ENCODE measurements at places on chromosomes 6 and 20.

GRCh38 chr20:19375801-19376200 is 163.4 kb downstream of the SLC24A3 start:
- H3K4me1 ChIP-seq, result no peaks in the 10 kb centered on the region
- no peak for DNase-seq
- H3K27me3 ChIP-seq, result no peaks in the 10 kb centered on the region

GRCh38 chr6:161634916-161635315 is 361.1 kb upstream of the AGPAT4 start:
- H3K4me3 ChIP-seq, result no peak overlapping the region
- no peaks in the 10 kb centered on the region for H3K27me3 ChIP-seq
- no peaks in the 10 kb centered on the region for H3K4me1 ChIP-seq
- no peak overlapping the region for H3K27ac ChIP-seq
- DNase-seq, result no peak
- no peaks in the 10 kb centered on the region for H3K36me3 ChIP-seq

- H3K4me1 ChIP-seq, result peaks cover 24% of the 10 kb centered on the region
- H3K27ac ChIP-seq, result no peak overlapping the region
- H3K4me3 ChIP-seq, result no peak overlapping the region
- DNase-seq, result no peak
- no peaks in the 10 kb centered on the region for H3K27me3 ChIP-seq
Measured at GRCh38 chr20:9354579-9354978, 159.8 kb upstream of the LAMP5 start.

- H3K4me3 ChIP-seq, result no peak overlapping the region
- no peak for DNase-seq
- no peaks in the 10 kb centered on the region for H3K36me3 ChIP-seq
Measured at GRCh38 chr6:145842693-145843546, 28.3 kb upstream of the FBXO30 start.

- H3K4me1 ChIP-seq, result peaks cover 12% of the 10 kb centered on the region
- no peak overlapping the region for H3K27ac ChIP-seq
- H3K4me3 ChIP-seq, result no peak overlapping the region
- H3K27me3 ChIP-seq, result no peaks in the 10 kb centered on the region
- H3K36me3 ChIP-seq, result peaks cover 30% of the 10 kb centered on the region
Measured at GRCh38 chr6:37303891-37304503, 46.1 kb upstream of the TMEM217 start.

- H3K4me3 ChIP-seq, result no peak overlapping the region
- peaks cover 8% of the 10 kb centered on the region for H3K4me1 ChIP-seq
Measured at GRCh38 chr20:37503256-37503927, 17.7 kb upstream of the NNAT start.

GRCh38 chr20:17043323-17043722 is 183.5 kb upstream of the PCSK2 start:
- H3K36me3 ChIP-seq, result no peaks in the 10 kb centered on the region
- no peak for DNase-seq
- H3K4me1 ChIP-seq, result no peaks in the 10 kb centered on the region
- no peaks in the 10 kb centered on the region for H3K27me3 ChIP-seq
- H3K4me3 ChIP-seq, result no peak overlapping the region
- no peak overlapping the region for H3K27ac ChIP-seq

- no peaks in the 10 kb centered on the region for H3K27me3 ChIP-seq
- H3K4me3 ChIP-seq, result no peak overlapping the region
- H3K36me3 ChIP-seq, result no peaks in the 10 kb centered on the region
- no peaks in the 10 kb centered on the region for H3K4me1 ChIP-seq
- DNase-seq, result no peak
Measured at GRCh38 chr20:61042506-61043385, 209.3 kb upstream of the CDH4 start.

DNA sequence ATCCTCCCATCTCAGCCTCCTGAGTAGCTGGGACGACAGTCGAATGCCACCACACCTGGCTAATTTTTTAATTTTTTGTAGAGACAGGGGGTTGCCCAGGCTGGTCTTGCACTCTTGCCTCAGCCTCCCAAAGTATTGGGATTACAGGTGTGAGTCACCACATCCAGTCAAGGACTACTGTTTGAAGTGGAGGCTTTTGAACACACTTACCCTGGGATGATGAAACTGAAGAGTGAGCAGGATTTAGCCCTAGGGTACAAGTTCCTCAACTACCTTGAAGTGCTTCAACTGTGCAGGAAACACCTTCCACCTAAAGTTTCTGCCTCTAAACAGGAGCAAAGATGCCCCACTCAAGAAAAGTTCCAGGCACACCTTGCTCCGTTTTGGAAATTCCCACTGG is 15.7 kb upstream of the PARD6B start:
- DNase-seq, result no peak
- H3K36me3 ChIP-seq, result no peaks in the 10 kb centered on the region
- no peak overlapping the region for H3K4me3 ChIP-seq
- no peaks in the 10 kb centered on the region for H3K27me3 ChIP-seq
- H3K4me1 ChIP-seq, result no peaks in the 10 kb centered on the region
- H3K27ac ChIP-seq, result no peak overlapping the region

GRCh38 chr6:135202836-135203235 is 21.7 kb downstream of the MYB start:
- H3K27ac ChIP-seq, result no peak overlapping the region
- no peaks in the 10 kb centered on the region for H3K4me1 ChIP-seq
- H3K36me3 ChIP-seq, result no peaks in the 10 kb centered on the region
- no peak for DNase-seq
- H3K4me3 ChIP-seq, result no peak overlapping the region

DNA sequence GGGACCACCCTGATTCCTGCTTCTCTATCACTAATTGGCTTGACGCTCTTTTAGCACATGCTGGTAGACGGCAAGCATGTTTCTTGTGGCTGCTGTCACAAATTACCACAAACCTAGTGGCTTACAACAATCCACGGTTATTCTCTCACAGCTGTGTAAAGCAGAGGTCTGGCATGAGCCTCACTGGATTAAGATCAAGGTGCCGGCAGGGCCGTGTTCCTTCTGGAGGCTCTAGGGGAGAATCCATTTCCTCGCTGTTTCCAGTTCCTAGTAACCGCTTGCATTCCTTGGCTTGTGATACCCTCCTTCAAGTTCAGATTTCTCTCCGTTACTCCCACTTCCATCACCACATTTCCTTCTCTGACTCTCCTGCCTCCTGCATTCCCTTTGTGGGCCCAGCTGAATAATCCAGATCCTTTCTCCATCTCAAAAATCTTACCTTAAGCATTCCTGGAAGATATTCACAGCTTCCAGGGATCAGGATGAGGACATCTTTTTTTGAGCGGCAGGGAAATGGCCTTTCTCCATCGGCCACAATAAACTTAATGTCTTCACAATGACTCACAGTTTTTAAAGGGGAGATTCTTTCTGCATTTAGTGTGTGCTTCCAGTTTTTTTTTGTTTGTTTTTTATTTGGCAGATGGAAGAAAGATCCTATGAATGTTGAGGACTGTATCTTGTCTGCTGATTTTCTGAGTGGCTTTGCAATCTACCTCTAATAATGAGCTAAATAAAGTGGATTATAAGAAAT is 39.9 kb downstream of the BMP6 start:
- H3K4me3 ChIP-seq, result no peak overlapping the region
- no peaks in the 10 kb centered on the region for H3K36me3 ChIP-seq
- peaks cover 2% of the 10 kb centered on the region for H3K4me1 ChIP-seq
- H3K27me3 ChIP-seq, result no peaks in the 10 kb centered on the region
- DNase-seq, result no peak

DNA sequence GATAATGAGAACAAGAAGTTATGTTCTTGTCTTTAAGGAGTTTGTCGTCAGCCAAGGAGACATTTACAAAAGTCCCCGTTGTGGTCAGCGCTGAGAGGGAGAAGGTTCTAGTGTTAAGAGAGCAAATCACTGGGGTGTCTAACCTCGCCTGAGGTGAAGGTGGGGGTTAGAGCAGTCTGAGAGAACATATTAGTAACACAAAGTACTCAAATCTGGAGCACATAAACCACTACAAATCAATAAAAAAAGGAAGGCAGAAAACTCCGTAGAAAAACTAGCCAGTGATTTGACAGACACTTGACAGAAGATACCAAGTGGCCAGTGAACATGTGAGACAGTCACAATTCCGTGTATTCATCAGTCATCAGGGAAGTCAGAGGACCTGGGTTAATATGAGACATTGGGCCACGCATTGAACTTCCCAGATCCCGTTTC is 45.4 kb downstream of the CDS2 start:
- H3K27me3 ChIP-seq, result no peaks in the 10 kb centered on the region
- H3K27ac ChIP-seq, result peak overlapping the region; percentile 80
- peaks cover 85% of the 10 kb centered on the region for H3K4me1 ChIP-seq
- no peak overlapping the region for H3K4me3 ChIP-seq

GRCh38 chr6:146526192-146526591 is 17.4 kb upstream of the RAB32 start:
- no peak overlapping the region for H3K27ac ChIP-seq
- no peaks in the 10 kb centered on the region for H3K4me1 ChIP-seq
- no peak for DNase-seq
- H3K4me3 ChIP-seq, result no peak overlapping the region

DNA sequence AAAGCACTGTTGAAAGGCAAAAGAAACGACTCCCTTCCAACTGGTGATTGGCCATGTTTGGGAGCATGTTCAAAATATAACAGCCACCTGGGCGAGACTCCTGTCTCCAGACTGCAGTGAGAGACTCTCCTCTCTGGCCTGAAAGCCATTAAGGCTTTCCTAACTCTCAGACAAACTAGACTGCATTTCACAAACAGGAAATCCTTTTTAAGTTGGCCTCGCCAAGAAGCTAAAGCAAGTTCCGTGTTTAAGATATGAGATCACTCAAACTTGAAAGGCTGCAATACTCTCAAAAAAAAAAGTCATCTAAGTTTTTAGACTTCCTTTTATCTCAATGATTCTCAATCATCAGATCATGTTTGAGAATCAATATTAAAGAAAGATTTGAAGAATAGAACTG is 117.0 kb downstream of the TFAP2A start:
- no peak overlapping the region for H3K27ac ChIP-seq
- H3K4me1 ChIP-seq, result no peaks in the 10 kb centered on the region
- no peak overlapping the region for H3K4me3 ChIP-seq
- H3K36me3 ChIP-seq, result no peaks in the 10 kb centered on the region

DNA sequence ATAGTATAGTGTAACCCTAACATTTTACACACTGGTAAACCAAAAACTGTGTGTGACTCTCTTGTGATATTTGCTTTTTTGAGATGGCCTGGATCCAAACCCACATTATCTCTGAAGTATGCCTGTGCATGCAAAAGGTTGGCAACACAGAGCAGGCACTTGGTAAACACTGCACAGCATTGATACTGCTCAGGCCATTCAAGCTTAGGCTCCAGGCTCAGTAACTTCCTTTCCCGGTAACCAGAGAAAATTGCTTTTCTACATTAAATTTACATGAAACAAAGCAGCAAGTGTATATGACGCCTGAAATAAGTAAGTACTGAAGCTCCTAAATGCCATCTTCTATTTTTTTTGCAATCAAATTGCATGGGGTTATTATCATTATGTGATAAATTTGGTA is 205.7 kb downstream of the EPM2A start:
- H3K27ac ChIP-seq, result no peak overlapping the region
- H3K4me1 ChIP-seq, result no peaks in the 10 kb centered on the region
- H3K36me3 ChIP-seq, result no peaks in the 10 kb centered on the region
- no peak for DNase-seq

- no peak overlapping the region for H3K4me3 ChIP-seq
- no peaks in the 10 kb centered on the region for H3K27me3 ChIP-seq
- no peaks in the 10 kb centered on the region for H3K4me1 ChIP-seq
- H3K36me3 ChIP-seq, result no peaks in the 10 kb centered on the region
- DNase-seq, result no peak
- H3K27ac ChIP-seq, result no peak overlapping the region
Measured at GRCh38 chr6:137780447-137781034, 86.5 kb upstream of the TNFAIP3 start.

GRCh38 chr20:35151736-35152135 is 4.6 kb upstream of the EDEM2 start:
- H3K27ac ChIP-seq, result peak overlapping the region; percentile 27
- no peaks in the 10 kb centered on the region for H3K36me3 ChIP-seq
- peaks cover 15% of the 10 kb centered on the region for H3K4me1 ChIP-seq
- H3K4me3 ChIP-seq, result no peak overlapping the region

- no peaks in the 10 kb centered on the region for H3K27me3 ChIP-seq
- no peak overlapping the region for H3K27ac ChIP-seq
- no peak overlapping the region for H3K4me3 ChIP-seq
- no peak for DNase-seq
- no peaks in the 10 kb centered on the region for H3K4me1 ChIP-seq
Measured at GRCh38 chr6:146065690-146066089, 36.8 kb downstream of the GRM1 start.

DNA sequence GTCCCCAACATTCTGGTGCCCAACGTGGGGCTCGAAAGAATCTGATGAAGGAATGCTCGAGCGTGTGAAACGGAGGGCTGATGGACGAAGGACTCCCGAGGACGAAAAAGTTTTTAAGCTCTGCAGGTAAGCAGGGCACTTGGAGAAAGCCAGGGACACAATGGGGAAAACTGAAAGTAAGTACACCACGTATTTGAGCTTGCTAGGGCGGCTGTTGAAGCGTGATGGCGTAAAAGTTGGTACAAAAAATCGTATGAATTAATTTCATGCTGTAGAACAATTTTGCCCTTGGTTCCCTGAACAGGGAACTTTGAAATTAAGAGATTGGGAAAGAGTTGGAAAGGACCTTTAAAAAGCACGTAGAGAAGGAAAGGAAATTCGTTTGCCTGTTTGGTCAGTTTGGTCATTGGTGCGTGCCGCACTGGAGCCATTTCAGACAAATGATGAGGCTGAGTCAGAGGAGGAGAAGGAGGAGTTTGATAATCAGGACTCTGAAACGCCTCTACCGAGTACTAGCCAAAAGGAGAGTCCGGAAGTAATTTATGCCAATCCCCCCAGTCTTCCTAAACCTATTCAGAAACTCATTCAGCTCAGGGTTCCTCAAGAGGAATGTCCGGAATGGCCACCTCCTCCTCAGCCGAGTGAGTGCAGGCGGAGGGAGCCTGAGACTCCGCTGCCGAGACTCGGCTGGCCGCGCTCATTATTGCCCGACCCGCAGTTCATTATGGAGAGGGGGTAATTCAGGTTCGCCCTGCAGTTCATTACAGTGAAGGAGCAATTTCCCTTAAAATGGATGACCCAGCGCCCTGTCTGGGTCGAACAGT is 59.2 kb upstream of the PRSS16 start:
- H3K36me3 ChIP-seq, result no peaks in the 10 kb centered on the region
- peaks cover 4% of the 10 kb centered on the region for H3K4me1 ChIP-seq
- H3K27ac ChIP-seq, result no peak overlapping the region

- H3K36me3 ChIP-seq, result no peaks in the 10 kb centered on the region
- DNase-seq, result no peak
- no peaks in the 10 kb centered on the region for H3K27me3 ChIP-seq
Measured at GRCh38 chr6:52143551-52143950, 42.6 kb upstream of the IL17A start.

DNA sequence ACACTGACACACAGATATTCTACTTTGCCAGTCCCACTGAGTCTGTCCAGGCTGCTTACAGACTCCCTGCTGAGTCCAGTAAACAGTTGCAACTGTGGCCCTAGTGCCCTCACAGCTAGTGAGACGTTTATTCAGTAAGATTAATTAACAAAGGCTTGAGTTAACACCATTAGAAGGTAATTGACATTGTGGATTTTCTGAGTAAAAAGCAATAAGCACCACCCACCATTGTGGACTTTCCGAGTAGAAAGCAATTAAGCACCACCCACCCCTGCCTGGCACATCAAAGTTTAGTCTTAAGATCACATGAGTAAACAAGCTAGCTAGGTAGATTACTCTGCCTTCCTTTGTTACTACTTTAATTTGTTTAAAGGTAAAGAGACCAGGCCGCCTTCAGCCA is 408.6 kb upstream of the IMPG1 start:
- H3K4me3 ChIP-seq, result no peak overlapping the region
- no peaks in the 10 kb centered on the region for H3K27me3 ChIP-seq
- no peak overlapping the region for H3K27ac ChIP-seq
- no peaks in the 10 kb centered on the region for H3K4me1 ChIP-seq
- DNase-seq, result no peak

GRCh38 chr6:133774356-133774755 is 114.6 kb upstream of the TCF21 start:
- H3K4me3 ChIP-seq, result no peak overlapping the region
- H3K4me1 ChIP-seq, result no peaks in the 10 kb centered on the region
- H3K27me3 ChIP-seq, result no peaks in the 10 kb centered on the region
- no peak overlapping the region for H3K27ac ChIP-seq

All from heart left ventricle (tissue), 16 donors.